ENCODE measurements at places on chromosomes 6 and 20.

- no peak for DNase-seq
Measured at GRCh38 chr6:33264015-33264414, 7.7 kb downstream of the VPS52 start.

DNA sequence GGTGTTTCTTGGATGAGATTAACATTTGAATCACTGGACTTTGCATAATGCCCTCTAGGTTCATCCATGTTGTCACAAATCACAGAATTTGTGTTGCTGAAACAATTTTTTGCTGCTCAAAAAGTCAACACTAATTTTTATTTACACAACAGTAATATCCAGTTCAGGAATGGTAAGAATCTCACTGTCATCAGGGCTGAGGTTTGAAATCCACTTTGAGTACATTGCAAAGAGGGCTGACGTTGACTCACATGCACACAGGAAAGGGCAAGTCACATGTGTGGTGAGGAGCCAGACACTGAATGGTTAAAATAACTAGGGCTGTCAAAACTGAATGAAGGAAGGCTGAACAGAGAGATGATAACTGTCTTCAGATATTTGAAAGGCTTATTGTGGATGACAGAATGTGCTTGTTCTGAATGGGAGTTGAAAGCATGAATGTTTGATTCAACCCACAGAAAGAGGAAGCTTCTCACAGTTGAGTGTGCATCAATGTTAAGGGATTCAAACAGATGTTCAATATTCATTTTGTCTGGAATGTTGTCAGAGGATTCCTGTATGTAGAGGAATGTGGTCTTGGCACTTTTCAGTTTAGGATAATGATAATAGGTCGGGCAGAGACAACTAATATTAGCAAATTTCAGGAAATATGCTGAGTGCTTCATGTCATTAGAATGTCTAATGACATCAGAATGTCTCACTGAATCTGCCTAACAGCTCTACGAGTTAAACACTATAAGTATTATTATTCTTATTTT is 3.6 kb upstream of the ADGRG6 start:
- no peak for DNase-seq

DNA sequence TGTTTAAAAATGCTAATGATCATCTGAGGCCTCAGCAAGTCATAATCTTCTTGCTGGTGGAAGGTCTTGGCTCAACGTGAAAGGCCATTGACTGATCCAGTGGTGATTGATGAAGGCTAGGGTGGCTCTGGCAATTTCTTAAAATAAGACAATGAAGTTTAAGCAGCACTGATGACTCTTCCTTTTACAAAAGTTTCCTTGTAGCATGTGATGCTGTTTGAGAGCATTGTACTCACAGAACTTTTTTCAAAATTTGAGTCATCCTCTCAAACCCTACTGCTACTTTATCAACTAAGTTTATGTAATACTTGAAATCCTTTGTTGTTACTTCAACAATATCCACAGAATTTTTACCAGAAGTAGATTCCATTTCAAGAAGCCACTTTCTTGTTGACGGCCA is 382.3 kb downstream of the ESR1 start:
- DNase-seq, result no peak

DNA sequence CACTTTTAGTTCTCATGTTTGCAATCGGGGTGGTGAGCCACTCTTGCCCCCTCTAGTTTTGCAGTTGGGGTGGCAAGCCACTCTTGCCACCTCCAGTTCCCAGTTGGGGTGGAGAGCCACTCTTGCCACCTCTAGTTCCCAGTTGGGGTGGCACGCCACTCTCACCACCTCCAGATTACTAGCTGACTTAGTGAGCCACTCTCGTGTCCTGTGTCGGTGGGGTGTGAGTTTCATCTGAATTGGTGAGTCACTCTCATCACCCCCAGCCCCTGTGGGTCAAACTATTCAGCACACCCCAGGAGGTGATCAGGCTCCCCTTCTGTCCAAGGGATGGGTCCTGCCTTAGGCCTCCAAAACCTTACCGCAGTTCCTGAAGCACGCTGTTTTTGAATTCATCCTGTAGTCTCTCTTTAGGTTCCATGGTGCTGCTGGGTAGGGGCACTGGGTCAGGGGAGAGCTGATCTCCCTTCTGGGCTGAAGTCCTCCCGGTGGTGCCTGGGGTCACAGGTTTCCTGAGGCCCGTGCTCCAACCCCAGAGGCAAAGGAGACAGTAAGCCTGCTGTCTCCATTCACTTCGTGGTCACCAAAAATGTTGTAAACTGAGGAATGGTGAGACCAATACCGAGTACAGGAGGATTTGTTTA is 224.2 kb upstream of the SYNCRIP start:
- no peak for DNase-seq

- no peak for DNase-seq
Measured at GRCh38 chr6:128886706-128887105, 3.8 kb downstream of the LAMA2 start.

Measured in LNCaP clone FGC (cell line).